Stimulated activated CD4-positive, alpha-beta T cell treated with anti-CD3 and anti-CD28 coated beads, Interleukin-1b, Interleukin-23, amount 100 ng/mL, for 24 hours (primary cell): ENCODE measurements at places on chromosomes 2 and 18.

DNA sequence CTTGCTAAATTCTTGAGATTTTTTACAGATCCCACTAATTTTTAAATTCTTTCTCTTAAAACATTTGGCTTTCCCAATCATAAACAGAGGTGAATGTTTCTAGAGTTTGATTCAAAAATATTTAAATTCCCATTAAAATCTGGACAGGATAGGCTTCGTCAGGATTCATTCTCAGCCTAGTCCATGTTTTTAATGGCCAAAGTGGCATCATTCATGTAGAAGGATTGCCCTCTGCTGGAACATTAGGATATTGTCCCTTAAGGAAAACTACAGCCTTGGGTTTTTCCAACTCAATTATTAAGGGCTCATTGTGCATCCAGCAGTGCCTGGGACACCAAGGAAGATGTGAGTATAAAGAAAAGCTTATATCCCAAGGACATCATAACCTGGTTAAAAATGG is 71.7 kb downstream of the TPGS2 start:
- DNase-seq: no peak

GRCh38 chr18:10521566-10521965 is 4.3 kb upstream of the NAPG start:
- DNase-seq: no peak

GRCh38 chr18:33761363-33761762 is 183.3 kb downstream of the ASXL3 start:
- DNase-seq: no peak

- DNase-seq: no peak
Measured at GRCh38 chr18:76889091-76889699, 66.8 kb downstream of the ZNF236 start.

GRCh38 chr2:230989731-230990130 is 6.2 kb upstream of the SPATA3 start:
- no peak for DNase-seq
